ENCODE measurements at places on chromosomes 2 and 18.

GRCh38 chr18:48074929-48075706 is 144.7 kb upstream of the SMAD2 start:
- DNase-seq: no peak

DNA sequence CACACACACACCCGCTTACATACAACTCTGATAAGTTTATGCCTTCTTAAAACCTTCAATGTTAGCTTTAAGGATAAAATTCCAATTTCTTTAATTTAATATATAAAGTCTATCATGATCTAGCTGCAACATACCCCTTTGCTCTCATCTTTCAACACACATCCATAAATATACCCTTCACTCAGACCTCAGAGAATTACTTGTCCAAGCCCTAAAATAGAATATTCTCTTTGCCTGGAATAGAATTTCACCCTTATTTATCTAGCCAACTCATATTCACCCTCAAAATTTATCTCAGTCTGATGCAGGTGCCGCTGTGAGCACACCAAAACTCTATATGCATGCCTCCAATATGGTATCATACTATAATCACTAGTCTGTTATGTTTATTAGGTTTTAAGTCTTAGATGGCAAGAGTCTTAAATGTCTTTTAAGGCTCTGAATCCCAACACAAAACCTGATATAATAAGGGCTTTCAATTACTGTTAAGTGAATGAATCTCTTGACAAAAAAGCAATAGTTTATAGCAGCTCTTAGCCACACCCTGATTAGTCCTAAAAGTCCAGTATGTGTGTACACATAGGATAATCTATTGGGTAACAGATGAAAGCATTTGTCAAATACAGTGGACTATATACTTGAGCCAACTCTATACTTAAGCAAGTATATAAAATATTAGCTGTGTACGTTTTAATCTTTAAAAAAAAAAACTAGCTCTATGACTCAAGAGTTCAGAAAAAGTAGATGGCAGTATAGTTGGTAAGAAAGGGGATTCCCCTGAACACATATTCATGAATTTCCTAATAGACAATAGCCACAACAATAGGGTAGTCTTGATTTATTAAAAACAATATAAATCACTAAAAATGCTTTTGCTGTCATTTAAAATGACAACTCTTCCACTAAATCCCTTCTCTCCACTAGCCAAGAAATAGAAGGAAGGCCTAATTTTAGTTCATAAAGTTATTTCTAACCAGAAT is 144.5 kb downstream of the EXOC6B start:
- no peak for DNase-seq

- peak; percentile 21 for DNase-seq
Measured at GRCh38 chr2:236607471-236608187, 38.0 kb downstream of the ACKR3 start.

GRCh38 chr2:191811807-191812602 is 34.9 kb downstream of the CAVIN2 start:
- peak; percentile 72 for DNase-seq

DNA sequence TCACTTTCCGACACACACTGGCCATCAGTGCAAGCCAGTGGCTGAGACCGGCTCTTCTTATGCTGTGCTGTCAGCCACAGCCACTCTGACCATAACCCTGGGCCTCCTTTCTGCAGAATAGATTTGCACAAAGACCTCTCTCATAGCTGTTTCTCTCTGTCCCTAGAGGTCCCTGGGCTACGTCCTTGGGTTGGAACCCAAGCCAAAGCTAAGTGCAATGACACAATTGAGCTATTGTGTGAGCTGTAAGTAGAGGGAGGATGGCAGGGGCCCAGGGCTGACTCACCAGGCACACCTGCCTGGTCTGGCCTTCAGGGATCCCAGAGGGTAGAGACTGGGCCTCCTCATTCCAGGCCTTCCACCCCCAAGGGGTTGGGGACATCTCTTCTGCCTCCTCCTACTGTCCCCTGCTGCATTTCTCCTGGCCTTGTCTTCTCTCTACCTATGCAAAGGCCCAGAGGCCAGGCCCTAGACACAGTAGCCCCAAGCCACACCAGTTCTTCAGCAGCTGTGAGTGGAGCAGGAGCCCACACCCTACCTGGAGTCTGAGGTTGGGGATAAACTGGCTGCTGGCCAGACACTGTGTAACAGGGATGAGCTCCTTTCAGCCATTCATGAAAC is 174.6 kb downstream of the NCK2 start:
- no peak for DNase-seq

DNA sequence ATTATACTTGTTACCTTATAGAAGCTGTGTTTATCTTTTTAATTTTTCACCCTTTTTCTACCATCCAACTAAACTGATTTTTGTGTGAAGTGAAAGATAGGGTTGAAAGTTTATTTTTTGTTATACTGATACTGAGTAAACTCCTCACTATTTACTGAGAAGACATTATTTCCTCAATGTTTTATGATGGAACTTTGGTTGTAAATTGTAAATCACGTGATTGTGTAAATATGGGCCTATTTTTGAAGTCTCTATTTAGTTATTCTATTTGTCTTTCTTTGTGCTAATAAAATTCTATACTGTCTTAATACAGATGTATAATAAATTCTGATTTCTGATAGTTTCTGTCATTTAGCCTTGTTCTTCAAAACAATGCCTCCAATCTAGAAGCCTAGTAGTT is 697.2 kb upstream of the SLC8A1 start:
- no peak for DNase-seq

DNA sequence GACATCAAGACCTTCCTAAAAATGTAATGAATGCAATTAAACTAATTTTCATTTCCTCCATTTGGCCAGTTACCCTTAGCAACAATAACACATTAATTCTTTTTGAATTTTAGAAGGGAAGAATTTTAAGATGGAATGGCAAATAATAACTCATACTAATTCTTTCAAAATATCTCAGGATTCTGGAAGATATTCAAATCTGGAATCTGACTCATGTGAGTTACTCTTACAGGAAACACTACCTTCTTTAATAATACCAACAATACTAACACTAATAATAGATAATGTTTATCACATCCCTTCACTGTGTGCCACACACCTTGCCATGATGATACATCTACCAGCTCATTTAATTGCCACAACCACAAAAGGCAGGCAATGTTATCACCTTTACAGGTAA is 46.4 kb downstream of the ZNF521 start:
- DNase-seq: no peak

- no peak for DNase-seq
Measured at GRCh38 chr2:212505586-212505985, 33.0 kb downstream of the ERBB4 start.

GRCh38 chr2:234631646-234632514 is 135.0 kb upstream of the ARL4C start:
- DNase-seq: no peak

- no peak for DNase-seq
Measured at GRCh38 chr2:147442816-147443215, 402.0 kb upstream of the ACVR2A start.

DNA sequence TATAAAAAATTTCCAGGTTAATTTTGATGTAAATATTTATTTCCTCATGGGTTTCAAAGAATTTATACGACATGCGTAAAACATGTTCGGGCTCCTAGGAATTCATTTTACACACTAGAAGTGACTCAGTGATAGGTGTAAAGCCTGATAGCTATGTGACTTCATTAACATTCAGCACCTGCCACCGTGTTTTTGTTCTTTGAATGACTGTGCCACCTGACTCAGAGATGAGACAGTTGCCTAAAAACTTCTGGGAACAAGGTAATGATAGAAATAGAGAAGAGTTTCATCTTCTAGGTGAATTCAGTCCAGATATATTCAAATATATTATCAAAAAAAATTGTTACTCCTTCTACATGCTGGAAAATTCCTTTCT is 10.0 kb downstream of the IL1R2 start:
- no peak for DNase-seq

DNA sequence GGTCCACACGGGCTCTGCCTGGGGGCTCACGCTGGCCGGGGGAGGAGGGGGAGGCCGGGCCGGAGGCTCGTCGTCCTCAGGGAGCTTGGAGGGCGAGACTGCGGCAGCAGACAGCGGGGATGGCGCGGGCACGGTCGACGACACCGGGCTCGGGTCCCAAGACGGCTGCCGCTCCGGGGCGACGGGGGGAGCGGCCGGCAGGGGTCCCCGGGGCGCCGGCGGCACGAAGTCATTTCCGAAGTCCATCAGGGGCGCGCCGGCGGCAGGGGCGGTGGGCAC is 491 bp downstream of the RTN4 start:
- peak; percentile 13 for DNase-seq

GRCh38 chr2:118223992-118224894 is 136.0 kb downstream of the INSIG2 start:
- DNase-seq: no peak

DNA sequence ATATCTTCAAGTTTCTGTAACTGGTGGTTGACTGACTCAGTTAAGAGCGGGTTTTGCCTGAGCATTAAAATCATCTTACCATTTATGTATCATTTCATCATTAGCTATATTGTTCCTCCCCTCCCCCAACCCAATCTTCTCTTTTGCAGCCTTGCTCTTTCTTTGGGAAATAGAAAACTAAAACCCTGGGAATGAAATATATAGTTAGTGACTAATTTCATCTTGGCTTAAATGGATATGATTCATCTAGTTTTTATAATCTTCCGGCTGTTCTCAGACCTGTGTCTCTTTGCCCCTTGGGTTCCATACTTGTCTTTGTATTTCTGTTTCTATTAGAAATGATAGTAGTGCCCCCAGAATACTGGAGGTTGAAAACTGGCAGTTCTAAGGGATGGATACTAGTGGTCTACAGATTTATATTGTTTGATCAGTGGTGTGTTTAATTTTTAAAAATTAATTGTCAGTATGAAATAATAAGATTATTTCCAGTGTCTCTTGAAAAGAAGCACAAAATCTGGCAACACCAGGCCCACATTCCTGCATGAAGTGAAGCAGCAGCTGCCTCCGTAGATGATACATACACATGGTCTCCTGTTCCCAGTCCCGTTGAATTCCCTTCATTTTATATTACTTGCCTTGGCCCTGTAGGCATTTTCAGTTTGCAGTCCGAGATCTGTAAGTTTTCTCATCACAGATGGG is 44.5 kb downstream of the PHLPP1 start:
- peak; percentile 8 for DNase-seq

DNA sequence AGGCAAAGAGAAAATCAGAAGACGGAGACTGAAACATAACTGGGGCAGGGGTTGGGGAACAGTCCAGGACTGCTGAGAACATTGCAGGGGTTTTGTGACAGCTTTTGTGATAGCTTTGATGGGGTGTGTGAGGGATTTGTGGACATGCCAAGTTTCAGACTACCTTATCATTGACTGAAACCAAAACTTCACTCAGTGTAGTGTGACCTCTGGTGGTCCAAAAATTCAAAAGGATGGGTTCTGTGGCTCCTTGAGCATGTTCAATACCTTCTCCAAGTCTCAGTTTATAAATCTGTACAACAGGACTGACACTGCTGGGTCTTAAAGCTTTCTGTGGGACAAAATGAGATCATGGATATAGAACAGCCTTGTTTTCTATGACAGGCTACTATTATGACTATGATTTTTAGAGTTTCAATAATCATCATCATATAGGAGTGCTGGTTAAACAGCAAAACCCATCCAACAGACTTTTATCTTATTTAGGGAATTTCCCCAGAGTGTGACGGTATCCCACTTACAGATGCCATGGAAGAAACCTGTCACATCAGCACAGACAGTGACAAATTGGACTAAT is 259.2 kb upstream of the SLC14A2 start:
- DNase-seq: no peak

DNA sequence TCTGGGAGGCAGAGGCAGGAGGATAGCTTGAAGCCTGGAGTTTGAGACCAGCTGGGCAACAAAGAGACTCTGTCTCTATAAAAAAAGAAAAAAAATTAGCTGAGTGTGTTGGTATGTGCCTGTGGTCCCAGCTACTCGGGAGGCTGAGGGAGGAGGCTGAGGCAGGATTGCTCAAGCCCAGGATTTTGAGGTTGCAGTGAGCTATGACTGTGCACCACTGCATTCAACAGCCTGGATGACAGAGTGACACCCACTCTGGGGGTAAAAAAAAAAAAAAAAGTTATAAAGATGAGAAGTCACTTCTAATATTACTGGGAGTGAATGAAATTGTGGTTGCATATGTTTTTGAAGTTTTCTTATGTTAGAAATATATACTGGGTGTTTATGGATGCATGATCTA is 71.6 kb downstream of the C2orf74 start:
- DNase-seq: no peak

DNA sequence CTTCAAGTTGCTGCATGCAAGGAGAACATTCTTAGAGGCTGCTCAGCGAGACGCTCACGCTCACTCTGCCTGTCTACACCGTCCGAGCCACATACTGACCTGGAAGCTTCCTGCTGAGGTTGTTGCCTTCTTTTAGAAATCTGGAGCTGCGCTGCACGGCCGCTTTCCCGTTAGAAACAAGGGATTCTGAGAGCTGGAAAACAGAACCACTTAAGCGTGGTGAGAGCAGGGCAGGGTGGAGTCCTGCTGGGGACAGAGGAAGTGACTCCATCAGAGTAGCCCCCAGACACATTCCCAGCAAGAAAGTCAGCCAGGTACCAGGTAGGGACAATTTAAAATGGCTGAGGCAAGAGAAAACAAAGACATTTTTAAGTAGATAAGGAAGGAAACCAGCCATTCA is 135.2 kb downstream of the LAMA1 start:
- DNase-seq: no peak

DNA sequence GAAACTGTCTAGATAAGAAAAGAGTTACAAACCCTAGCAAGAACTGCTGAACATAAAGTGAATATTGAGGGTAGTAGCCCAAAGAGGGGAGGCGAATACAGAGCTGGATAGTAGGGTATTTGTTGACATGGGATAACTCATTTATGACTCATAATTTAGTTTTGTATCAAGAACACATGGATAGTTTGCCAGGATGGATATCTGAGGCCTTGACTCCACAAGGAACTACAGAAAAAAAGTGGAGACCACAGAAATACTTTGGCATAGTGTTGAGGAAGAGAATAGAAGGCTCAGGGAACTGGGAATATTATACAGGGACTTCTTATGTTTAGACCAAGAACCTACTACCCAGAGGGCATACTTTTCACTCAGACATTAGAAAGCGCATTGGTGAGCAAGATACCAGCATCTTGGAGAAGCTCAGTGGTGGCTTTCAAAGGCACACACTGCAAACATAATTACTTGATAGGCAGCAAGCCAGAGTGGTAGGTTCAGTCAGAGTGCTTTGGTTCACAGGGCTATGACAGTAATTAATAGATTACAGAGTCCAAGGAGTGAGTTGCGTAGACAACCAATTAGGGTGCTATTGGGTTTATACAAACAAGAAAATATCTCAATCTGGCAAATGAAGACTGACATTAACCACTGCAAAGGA is 51.9 kb upstream of the ZBTB7C start:
- DNase-seq: no peak

DNA sequence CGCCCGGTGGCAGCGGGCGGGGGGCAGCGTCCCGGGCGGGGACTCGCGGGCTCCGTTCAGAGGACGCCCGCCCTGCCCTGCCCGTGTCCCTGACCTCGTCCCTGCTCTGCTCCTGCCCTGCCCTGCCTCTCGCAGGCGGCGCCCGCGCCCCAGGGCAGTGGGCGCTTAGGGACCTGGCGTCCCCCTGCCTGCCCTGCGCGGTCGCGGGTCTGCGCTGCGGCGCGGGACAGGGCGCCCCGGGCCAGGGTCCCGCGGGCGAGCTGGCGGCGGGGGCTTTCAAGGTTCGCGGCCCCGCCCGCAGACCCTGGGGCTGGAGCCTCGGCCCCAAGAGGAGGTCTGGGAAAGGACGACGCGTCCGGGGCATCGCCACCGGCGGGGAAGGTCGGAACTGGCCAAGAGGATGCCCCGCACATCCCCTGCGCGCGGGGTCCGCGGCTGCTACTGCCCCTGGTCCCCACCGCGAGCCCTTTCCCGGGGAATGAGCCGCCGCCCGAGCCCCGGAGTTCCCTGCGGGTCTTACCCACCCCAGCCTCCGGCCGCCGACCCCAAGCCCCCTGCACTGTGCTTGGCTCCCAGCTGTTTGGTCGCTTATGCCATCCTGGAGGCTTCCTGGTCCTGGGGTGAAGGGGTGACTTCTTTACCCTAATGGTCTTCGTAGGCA is 679 bp downstream of the RNF144A start:
- DNase-seq: no peak

Data from AG08396 (cell line).